ENCODE measurements at places on chromosomes 7 and 10. TPM values are rescaled to one million over a fixed set of nuclear protein-coding genes. Genes with fewer than 3 reads are reported as not detected.

DNA sequence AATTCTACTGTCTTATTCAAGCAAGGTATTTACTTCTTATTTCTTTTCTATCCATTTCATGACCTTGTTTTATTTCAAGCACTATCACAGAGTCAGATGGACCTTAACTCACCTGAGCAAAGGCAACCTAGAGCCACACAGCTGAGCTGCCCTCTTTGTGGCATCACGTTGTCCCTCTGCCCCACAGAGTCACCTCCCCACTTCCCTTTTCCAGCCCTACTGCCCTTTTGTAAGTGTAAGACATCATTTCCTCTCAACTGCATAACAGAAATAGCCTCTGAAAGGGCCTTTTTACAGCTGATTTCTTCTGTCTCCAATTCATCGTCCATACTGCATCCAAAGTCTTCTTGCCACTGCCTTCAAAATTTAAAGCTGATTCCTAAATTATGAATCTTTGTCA lies 946.0 kb downstream of the NRG3 start:
- no peak for DNase-seq

The LDB3 gene
- polyA plus RNA-seq: not detected

DNA sequence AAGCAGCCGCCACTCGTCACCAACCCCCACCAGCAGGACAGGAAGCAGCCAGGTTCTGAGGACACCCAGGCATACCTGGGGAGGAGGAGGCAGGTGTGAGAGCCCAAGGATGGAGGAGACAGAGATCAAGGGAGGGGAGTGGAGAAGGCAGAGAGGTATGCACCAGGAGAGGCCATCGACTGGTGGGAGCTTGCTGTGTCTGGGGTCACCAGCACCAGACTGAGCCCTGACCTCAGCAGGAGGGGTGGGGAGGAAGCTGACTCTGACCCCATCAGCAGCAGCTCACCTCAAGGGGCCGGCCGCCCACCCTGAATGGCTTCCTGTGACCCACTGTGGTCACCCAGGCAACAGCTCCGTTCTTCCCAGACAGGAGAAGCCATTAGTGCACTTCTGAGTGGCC lies 7.8 kb downstream of the VIPR2 start:
- no peak for DNase-seq

DNA sequence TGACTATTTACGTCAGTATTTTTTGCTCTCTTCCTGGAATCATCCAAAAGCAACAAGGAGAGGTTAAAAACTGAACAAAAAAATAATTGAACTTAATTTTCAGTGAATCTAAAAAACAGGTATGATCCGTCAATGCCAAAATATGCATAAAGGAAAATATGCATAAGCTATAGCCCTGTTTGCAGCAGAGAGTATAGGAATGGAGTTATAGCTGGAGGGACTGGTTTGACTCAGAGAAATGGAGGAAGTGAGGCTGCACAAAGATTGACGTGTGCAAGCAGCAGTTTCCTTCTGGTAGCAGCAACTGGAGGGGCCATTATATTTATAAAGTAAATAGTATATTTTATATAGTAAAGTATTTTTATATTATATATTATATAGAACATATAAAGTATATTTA lies 37.1 kb downstream of the GNG11 start:
- no peak for DNase-seq

The OPALIN gene
- polyA plus RNA-seq: not detected

The CDK14 gene
- 3.9 TPM for polyA plus RNA-seq

The ATOH7 gene
- polyA plus RNA-seq: not detected

DNA sequence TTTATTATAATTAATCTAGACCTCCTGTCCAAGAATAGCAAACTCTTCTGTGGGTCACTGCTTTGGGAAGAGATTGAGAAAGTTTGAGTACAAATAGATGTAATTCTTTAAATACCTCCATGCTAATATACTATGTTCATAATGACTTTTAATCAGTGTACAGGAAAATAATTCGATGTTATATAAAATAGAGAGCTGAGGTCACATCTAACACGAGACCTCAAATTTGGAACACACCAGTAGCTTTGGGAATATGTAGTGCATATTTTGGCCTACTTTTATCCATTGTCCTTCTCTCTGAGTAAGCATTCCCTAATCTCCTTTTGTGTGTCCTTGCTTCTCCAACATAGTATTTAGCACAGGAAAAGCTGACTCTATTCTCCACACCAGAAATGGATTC lies 27.3 kb upstream of the CABCOCO1 start:
- DNase-seq: no peak

- no peak for DNase-seq
These were observed 186.3 kb upstream of the ADARB2 start for GRCh38 chr10:1923586-1923985.

- no peak for DNase-seq
These were observed 351.9 kb downstream of the THSD7A start for GRCh38 chr7:11480143-11480542.

The CPEB3 gene
- polyA plus RNA-seq: 0.98 TPM

The PRLHR gene
- not detected for polyA plus RNA-seq

DNA sequence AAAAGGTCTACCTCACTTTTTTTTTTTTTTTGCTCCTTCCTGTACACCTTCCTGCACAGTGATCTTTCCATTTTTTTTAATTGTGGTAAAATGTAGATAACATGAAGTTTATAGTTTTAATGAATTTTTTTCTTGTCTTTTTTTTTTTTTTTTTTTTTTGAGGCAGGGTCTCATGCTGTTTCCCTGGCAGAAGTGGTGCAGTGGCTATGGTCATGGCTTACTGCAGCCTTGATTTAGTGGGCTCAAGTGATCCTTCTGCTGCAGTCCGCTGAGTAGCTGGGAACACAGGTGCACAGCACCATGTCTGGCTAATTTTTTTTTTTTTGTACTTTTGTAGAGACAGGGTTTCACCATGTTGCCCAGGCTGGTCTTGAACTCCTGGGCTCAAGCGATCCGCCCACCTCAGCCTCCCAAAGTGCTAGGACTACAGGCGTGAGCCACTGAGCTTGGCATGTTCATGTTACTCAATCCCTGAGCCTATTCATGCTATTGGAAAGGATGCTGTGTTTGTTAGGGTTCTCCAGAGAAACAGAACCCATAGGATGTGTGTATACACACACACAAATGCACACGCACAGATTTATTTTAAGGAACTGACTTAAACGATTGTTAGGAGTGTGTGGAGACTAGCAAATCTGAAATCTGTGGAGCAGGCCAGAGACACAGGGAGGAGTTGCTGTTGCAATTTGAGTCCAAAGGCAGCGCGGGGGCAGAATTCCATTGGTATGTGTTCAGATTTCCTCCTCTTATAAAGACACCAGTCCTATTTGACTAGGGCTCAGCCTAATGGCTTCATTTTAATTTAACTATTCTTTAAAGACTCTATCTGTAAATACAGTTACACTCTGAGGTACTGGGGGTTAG lies 29.1 kb downstream of the GALNT11 start:
- no peak for DNase-seq

The AP5Z1 gene
- polyA plus RNA-seq: 36.3 TPM

DNA sequence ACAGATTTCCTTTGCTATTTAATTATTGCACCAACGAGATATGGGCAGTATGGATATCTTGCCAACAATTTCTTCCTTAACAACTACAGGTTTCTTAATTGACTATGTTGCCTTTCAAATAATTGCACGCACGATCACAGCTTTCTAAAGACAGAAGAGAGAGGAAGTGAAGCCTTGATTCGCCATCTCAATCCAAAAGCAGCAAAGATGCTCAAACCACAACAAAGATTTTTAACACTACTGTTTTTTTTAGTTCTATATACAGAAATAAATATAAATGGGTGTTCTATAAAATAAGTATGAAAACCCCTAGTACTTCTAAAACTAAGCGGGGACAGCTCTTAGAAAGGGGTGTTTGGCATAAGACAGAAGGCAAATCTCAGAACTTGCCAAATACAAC lies 251.3 kb downstream of the SFMBT2 start:
- peak; percentile 41 for DNase-seq

The ANKMY2 gene
- 21.0 TPM for polyA plus RNA-seq

DNA sequence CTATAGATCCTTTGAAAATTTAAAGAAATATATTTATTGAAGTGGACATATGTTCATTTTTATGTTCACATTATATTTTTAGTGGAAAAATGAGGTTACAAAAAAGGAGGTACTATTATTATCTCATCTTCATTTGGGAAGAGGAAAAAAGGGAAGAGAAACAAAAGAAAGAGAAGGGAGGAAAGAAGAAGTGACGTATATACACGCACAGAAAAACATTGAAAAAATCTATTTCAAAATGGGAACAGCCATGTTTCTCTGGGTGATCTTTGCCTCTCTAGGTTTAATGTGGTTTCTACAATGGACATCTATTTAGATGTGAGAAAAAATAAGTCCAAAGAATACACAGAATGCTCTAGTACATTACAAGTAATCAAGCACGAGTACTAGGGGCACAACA lies 14.8 kb downstream of the ANK3 start:
- no peak for DNase-seq

The GATAD1 gene
- polyA plus RNA-seq: 7.9 TPM

DNA sequence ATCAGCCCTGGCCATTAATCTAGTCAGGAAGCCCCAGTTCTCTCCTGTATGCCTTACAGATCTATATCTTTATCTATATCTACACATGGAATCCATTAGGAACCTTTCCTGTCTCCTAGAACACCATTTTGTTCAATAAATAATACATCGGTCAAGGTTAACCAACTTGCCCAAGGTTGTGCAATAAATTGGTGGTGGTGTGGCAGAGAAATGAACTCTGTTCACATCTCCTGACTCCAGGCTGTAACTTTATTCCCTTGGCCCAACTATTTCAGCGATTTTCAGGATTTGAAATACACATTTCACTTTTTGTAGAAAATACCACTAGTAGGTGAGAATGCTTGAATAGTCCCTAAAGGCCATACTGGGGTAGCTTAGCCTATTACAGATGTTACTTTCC lies 712.5 kb upstream of the FZD8 start:
- DNase-seq: no peak

DNA sequence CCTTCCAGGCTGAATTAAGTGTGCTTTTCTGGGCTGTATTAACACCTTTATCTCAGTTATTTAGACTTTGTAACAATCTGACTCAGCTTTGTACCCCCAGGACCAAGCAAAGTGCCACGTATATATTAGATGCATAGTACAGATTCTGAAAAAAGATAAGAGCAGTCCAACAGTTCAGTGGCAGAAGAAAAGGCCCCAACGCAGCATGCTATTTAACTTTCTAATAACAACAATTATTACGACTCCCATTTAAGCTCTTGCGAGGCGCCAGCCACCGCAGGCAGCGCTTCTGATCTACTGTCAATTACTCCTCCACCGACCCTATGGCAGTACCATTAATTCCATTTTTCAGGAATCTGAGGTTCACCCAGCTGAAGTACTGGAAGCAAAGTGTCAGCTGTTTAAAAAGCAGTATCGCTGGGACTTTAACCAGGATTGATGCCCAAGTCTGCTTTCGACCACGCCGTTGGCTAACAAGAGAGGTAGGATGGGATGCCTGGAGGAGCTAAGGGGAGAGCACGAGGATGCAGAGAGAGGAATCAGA lies 638 bp downstream of the LIPA start:
- DNase-seq: no peak

DNA sequence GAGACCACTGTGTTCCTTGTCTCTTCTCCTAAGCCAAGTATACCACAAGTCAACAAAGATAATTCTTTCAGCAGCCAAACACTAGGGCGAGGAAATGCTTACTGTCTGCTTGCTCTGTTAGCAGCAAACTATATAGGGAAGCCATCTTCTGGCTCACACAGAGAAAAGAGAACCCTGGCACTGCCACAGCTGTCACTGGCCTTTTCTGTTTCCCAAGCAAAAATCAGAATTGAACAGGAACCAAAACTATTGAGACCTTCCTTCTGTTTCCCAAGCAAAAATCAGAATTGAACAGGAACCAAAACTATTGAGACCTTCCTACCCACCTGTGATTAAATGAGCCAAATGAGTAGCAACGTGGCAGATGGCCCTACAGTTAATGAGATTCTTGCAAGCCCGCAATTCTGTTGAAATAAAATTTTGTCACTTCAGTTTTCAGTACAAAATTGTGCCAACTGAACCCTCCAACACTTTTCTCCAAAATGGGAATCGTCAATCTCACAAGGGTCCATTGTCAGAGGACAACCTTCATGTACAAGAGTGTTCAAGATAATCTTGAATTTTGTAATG lies 54.5 kb downstream of the LRRTM3 start:
- no peak for DNase-seq

- DNase-seq: no peak
These were observed 7.8 kb upstream of the DPYSL4 start for GRCh38 chr10:132178672-132179545.

Data from CD4-positive, CD25-positive, alpha-beta regulatory T cell (primary cell).